ENCODE measurements at places on chromosomes 16 and 17.
A peak's percentile ranks its signal among the peaks of the same experiment; 100 is the strongest.

GRCh38 chr17:74219576-74220133, 6.3 kb downstream of the TTYH2 start:
- DNase-seq: no peak

- peak; percentile 67 for DNase-seq
Measured at GRCh38 chr17:82317394-82318168, at the start of gene CD7. Gene CD7, minus strand, starts transcription at chr17:82317608. Its CDS starts 113 bp downstream, at chr17:82317495.

GRCh38 chr17:10119203-10120108, 79.0 kb downstream of the GAS7 start:
- no peak for DNase-seq

GRCh38 chr16:82945420-82946101, 318.8 kb downstream of the CDH13 start:
- DNase-seq: no peak

- no peak for DNase-seq
Measured at GRCh38 chr17:11300738-11301137, 59.7 kb downstream of the SHISA6 start.

- no peak for DNase-seq
Measured at GRCh38 chr16:50430076-50430475, 61.3 kb upstream of the BRD7 start.
